Lower leg skin (tissue), 4 donors: ENCODE measurements at places on chromosomes 4 and X. TPM values are rescaled to one million over a fixed set of nuclear protein-coding genes. Genes with fewer than 3 reads are reported as not detected.

MAP9 gene
- total RNA-seq: 1.8 TPM

DNA sequence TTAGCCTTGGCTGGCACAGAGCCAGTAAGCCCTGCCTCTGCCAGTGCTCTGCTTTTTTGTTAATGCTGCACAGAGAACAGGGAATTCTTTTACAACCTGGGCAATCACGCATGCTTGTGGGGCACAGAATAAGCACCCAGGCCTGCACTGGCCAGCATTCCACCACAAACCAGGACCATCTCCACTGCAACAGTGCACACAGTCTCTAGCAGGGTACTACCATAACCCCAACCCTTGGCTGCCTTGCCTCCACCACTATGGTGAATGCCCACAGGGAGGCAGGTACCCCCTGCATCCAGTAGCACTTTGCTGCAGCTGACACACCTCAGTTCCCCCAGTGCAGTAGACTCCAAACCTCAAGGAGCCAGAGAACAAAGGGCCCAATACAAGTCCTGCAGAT is 19.2 kb upstream of the FAAH2 start:
- DNase-seq: no peak

CPZ gene
- 10.2 TPM for total RNA-seq

- no peak for DNase-seq
These were observed 123.0 kb upstream of the TLR3 start for GRCh38 chr4:185945906-185946305.

DNA sequence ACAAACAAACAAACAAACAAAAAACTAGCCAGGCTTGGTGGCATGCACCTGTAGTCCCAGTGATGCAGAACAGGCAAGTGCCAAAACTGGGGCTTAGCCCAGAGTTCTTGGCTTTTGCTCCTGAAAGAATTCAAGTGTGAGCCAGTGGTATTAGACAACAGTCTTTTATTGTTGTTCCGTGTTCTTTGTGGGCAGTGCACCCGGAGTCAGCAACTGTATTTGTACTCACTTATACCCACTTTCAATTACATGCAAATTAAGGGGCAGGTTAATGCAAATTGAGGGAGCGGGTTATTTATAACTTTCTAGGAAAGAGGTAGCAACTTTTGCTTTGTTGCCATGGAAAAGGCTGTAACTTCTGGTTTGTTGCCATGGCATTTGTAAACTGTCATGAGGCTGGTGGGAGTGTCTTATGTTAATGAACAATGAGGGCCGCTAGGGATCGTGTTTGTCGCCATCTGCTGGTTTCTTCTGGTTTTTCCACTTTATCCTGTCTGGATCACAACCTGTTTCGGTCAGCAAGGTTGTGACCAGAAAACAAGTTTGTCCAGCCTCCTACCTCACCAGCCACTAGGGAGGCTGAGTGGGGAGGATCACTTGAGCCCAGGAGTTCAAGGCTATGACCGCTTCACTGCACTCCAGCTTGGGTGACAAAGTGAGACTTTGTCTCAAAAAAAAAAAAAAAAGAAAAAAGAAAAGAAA is 88.8 kb upstream of the ESX1 start:
- DNase-seq: no peak

- DNase-seq: no peak
These were observed 31.2 kb downstream of the PRDM8 start for GRCh38 chr4:80228460-80228859.

GRCh38 chr4:126705266-126705665 is 927.5 kb upstream of the INTU start:
- DNase-seq: no peak

EIF2S3 gene
- total RNA-seq: 88.6 TPM

DNA sequence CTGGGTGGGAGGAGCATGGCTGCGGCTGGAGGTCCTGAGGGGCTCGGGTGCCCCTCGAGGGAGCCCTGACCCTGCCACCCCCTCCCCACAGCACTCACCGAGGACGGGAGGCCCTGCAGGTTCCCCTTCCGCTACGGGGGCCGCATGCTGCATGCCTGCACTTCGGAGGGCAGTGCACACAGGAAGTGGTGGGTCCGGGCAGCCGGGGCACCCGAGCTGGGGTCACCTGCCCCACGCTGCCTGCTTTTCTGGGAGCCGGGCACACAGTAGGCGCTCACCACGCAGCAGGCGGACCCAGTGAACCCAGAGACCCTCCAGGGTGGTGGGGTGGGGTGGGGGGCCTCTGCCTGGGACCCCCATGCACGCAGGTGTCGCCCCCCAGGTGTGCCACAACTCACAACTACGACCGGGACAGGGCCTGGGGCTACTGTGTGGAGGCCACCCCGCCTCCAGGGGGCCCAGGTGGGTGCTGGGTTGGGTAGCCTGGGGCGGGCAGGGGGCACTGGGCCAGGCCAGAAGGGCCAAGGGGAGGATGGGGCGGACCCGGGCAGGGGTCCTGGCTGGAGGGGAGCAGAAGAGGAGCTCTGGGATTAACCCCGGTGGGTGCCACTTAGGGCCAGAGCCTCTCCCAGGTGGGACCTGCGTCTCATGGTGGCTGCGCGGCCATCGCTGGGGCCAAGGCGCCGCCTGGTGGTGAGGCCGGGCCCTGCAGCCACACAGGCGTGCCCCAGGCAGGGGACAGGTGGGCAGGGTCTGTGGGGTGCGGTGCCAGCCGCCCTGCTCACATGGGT is 1.4 kb downstream of the HGFAC start:
- DNase-seq: no peak

SLITRK4 gene
- total RNA-seq: 5.1 TPM

FGB gene
- total RNA-seq: not detected

FAM47E gene
- not detected for total RNA-seq

- DNase-seq: no peak
These were observed 14.1 kb upstream of the CXorf38 start for GRCh38 chrX:40661489-40661888.

GRCh38 chr4:48138936-48139335 is 4.9 kb upstream of the TXK start:
- DNase-seq: no peak

GRCh38 chrX:65596270-65597034 is 61.9 kb upstream of the LAS1L start:
- peak; percentile 80 for DNase-seq

- DNase-seq: no peak
These were observed 114.3 kb downstream of the GABRB1 start for GRCh38 chr4:47145630-47146029.

- DNase-seq: no peak
These were observed 94.0 kb downstream of the PHF8 start for GRCh38 chrX:53950130-53950733.

- no peak for DNase-seq
These were observed 25.5 kb upstream of the PNMA3 start for GRCh38 chrX:153030801-153031200.

GABRB1 gene
- total RNA-seq: not detected

GRCh38 chr4:53920116-53920515 is 144.3 kb downstream of the CHIC2 start:
- DNase-seq: no peak

FAM193A gene
- 38.6 TPM for total RNA-seq

DNA sequence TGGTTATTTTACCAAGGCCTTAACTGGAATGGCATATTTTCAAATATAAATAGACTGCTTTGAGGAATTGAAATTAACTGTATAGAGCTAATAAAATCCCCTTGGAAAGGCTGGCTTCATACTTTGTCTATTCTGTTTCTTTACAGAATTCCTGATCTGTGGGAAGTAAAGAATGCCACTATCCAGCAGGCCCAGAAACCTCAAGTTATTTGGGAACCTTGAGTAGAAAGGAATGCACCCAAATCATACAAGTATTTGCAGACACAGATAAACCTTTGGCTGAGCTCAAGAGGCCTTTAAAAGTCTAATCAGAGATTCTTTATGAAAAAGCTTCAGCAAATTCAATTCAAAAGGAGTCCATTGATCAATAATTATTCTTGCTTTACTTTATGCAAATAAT is 975.7 kb upstream of the PABPC4L start:
- no peak for DNase-seq

GRCh38 chr4:1414831-1415680 is 8.8 kb upstream of the NKX1-1 start:
- DNase-seq: peak; percentile 68

PPARGC1A gene
- 19.9 TPM for total RNA-seq

- no peak for DNase-seq
These were observed 99.8 kb downstream of the PPP1R2C start for GRCh38 chrX:42678133-42678532.

SSX2 gene
- not detected for total RNA-seq

GRCh38 chrX:1391370-1391706 is 575 bp downstream of the SLC25A6 start:
- DNase-seq: no peak

GRCh38 chr4:88008122-88008742 is 797 bp downstream of the PKD2 start:
- DNase-seq: no peak

DNA sequence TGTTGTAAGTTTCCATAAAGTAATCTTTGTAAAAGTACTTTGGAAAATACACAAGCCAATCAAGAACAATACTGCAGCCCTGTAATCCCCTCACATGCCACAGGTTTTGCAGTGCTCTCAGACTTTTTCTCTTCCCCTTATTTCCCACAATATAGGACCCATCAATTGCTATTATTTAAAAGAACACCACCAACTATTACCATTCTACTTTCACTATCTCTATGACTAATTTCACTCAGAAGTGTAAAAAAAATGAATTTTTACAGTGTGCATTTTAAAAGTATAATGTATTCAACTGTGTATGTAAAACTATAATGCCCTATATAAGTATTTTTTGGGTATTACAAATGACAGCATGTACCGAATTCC is 1.7 kb downstream of the ATP8A1 start:
- no peak for DNase-seq

NAT8L gene
- total RNA-seq: 0.39 TPM

SLC7A11 gene
- total RNA-seq: 0.75 TPM

GALNTL6 gene
- total RNA-seq: 0.71 TPM

DNA sequence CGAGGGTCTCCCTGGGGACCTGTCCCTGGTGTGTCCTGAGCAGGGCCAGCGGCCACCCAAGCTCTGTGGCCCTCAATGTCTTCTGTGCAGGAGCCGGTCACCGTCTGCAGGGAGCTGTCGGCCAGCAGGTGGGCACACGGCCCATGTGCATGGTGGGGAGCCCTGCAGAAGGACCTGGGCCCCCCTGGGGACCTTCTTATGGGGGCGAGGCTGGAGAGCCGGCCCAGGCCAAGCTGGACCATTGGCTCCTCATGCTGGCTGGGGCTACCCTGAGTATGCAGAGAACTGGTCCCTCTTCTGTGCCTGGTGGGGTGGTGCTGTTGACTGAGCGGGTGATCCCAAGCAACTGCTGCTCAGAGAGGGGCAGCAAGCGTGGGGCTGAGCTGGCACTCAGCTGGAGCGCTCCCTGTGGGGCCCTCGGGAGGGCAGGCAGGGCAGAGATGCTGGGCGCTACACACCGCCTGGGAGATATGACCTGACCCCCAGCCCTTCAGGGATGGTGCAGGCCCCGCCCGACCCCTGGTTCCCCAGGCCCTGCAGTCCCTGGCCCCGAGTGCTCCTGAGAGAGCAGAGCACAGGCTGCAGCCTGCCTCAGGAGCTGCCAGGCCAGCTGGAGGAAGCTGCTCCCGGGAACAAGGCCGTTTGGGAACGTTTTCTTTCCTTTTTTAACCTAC is 14.8 kb downstream of the NAT8L start:
- DNase-seq: no peak

DNA sequence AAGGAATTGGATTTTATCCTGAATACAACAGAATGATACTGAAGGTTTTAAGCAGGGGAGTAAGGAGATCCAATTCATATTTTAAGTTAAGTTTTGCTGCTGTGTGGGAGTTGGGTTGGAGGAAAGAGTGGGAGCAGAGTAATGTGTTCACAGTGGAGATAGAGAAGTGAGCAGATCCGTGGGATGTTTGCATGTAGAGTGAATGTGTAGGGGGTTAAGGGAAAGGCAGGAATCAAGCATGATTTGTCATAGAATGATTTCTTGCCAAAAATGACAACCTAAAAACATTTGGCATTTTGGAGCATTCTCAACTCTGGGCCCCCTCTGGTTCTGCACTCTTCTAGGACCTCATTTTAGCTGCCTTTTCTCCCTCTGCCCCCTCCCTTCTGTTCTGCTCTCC is 76.6 kb downstream of the ARHGAP10 start:
- DNase-seq: no peak

DNA sequence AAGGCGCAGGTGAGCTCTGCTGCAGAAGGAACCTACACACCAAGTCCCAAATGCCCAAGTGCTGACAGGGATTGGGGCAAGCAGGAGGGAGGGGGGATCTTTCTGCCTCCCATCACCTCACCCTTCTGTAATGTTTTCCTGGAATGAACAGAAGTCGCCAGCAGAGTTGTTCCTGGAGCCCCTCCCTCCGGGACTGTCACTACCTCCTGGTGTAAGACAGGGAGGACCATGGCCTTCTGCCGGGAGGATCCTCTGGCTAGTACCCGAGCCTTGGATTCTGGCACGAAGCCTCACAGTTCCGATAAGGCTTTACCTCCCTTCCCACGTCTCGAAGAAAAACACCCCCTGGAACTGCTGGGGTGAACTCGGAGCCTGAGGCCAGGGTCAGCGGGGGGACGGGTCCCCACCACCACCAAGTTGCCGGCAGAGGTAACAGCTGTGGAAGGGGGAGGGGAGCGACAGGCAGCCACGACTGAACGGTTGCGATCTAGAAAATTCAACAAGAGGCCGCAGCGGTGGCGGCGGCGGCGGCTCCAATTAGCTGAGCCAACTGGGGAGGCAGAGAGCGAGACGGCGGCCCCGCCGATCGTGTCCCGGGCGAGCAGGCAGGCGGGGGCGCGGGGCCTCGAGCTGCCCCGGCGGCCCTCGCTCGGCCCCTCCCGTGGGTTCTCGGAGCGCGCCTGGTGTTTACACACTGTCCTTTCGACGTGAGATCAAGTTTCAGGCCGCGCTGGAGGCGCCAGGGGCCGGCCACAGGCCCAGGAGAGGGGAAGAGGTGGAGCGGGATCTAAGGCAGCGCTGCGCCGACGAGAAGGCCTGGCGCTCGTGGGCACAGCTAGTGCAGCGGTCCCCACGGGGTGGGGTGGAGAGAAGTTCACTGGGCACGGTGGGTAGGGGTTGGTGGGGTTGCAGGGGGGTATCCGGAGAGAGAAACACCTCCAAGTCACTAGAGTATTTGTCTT is 53.7 kb upstream of the BCOR start:
- no peak for DNase-seq

GRCh38 chr4:119237201-119237600 is 24.7 kb downstream of the USP53 start:
- DNase-seq: no peak

NUDT6 gene
- total RNA-seq: 7.9 TPM

GRCh38 chrX:10922159-10922558 is 189.0 kb upstream of the HCCS start:
- DNase-seq: no peak

- no peak for DNase-seq
These were observed 945.5 kb upstream of the PCDH10 start for GRCh38 chr4:132203618-132204017.

- DNase-seq: no peak
These were observed 259.2 kb upstream of the GALNTL6 start for GRCh38 chr4:171553961-171554360.

SCML2 gene
- 5.4 TPM for total RNA-seq

GRCh38 chr4:113302051-113302450 is 252.6 kb downstream of the ANK2 start:
- no peak for DNase-seq

GRCh38 chrX:9905288-9905687 is 61.9 kb upstream of the CLDN34 start:
- no peak for DNase-seq
